ENCODE measurements at places on chromosomes 16 and 17.

DNA sequence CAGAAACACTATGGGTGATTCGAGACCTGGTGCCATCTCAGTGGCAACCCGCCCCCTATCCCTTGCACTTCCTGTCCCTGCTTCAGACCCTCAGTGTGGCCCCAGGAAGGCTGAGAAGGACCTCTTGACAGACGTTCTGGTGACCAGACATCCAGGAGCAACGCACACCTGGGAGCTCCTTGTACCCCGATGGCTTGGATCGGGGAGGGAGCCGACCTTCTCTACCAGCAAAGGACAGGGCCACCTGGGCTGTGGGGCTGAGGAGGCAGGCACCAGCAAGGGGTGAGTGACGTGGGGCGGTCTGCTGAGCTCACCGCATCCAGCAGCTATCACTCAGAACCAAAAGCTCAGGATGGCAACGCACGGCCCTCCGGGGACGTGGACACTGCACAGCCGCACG, 27.2 kb downstream of the UNKL start:
- no peak for DNase-seq

DNA sequence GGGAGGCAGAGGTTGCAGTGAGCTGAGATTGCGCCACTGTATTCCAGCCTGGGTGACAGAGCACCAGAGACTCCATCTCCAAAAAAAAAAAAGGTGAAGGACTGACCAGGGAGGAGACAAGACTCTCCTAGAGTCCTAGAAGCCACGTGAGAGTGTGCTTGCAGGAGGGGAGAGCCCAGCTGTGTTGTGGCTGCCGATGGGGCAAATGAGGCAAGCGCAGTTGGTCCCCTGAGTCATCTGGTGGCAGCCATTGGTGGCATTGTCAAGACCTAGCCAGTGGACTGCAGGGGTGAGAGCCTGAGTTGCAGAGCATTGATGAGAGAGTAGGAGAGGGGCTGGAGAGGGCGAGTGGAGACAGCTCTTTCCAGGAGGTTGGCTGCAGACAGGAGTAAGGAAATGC, 278.0 kb downstream of the SNX29 start:
- DNase-seq, result no peak

DNA sequence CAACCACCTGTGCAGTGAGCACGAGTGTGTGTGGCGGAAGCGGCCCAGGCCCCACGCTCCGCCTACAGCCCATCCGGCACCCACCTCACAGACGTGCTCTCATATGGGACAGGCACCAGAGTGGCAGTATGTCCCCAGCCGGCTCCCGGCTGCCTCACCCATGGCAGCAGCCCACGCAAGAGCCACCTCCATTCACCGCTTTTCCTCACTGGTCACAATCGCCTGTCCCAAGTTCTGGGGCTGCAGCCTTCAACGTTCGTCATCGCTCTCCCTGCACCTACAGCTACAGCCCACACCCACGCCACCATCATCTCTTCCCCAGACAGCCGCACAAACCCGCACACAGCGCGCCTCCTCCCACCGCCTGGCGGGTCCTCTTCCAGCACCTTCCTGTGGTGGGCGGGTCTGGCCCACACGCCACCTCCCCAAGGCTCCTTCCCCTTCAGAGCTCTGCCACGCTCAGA, 17.5 kb upstream of the TRAP1 start:
- no peak for DNase-seq

GRCh38 chr17:38606646-38607611, 1.2 kb upstream of the SRCIN1 start:
- DNase-seq, result no peak

- DNase-seq, result no peak
Measured at GRCh38 chr17:9646546-9646885, 1.2 kb downstream of the USP43 start.

DNA sequence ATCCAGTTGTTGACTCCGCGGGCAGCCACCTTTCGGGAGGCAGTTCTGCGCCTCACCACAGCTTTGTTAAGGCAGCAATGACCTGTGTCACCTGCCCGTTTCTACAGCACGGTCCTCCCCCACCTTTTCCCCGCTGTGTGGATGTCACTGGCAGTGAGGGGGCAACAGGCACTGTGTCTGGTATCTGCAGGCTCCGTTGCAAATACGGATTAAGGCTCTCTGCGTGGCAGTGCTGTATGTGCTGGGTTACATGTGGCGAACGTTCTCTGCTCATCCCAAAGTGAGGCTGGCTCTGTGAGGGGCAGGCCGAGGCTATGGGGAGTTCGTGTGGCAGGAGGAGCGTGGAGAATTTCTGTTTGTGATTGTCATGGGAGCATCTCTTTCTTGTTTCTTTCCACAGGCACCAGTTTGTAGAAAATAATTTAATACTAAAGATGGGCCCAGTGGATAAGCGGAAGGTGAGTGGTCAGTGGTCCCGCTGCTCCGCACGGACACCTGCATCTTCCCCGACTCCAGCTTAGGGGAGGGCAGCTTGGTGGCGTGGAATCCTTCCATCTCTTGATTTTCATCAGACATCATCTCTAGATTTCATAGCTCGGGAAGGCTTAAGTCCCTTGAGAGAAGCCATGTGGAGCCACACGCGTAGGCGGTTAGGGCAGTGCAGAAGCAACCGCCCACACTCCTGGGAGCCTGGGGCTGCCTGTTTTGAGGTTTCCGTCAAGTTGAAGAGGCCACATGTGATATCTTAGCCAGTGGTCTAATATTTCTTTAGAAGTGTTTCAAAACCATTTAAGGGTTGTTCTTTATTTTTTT, 57.8 kb downstream of the PDPK1 start:
- no peak for DNase-seq

- DNase-seq, result no peak
Measured at GRCh38 chr17:80477647-80478478, 1.5 kb upstream of the NPTX1 start.

GRCh38 chr17:35428229-35428628, 4.1 kb downstream of the SLFN12 start:
- DNase-seq, result no peak

DNA sequence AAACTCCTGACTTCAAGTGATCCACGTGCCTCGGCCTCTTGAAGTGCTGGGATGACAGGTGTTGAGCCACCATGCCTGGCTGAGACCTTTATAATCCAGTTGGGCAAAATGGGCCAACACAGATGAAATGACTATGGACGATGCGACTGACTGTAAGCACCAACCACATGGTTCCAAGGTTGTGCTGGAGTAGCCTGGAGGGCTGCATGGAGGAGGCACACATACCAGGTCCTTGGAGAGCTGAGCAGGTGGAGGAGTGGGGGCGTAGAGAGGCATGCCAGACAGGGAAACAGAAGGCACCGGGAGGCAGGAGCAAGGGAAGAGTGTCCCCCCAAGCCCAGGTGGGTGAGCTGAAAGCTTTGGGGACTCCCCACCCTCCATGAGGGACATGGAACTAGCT, 85.2 kb downstream of the ABR start:
- DNase-seq, result no peak

DNA sequence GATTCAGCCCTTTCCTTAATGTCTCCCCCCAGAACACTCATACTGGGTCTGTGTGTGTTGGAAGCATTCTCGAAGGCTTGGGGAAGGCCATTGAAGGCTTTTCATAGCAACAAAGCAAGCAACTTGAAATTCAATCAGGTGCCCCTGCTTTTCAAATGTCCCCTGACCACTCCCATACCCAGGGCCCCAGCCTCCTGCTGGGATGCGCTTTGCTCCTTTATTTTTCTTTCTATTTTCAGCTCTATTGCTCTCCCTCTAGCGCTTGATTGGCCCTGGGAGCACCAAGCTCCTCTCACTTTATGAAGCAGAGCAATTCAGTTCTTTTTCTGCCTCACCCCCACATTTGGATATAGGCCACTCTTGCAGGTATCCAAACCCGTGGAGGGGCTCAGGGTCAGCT, 92.0 kb downstream of the WSCD1 start:
- no peak for DNase-seq

- no peak for DNase-seq
Measured at GRCh38 chr17:50367401-50367800, 5.6 kb downstream of the MRPL27 start.

DNA sequence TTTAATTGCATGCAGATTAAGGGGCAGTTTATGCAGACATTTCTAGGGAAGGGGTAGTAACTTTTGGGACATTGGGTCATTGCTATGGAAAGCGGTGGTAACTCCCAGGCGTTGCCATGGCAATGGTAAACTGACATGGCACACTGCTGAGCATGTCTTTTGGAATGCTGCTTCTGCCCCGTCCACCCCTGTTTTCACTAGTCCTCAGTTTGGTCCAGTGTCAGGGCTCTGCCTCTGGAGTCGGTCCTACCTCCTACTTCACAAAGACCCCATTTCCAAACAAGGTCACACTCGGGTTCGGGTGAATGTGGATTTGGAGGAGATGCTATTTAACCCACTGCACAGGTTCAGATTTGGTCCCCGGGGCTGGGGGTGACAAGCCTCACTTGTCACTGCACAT, 2.9 kb downstream of the IL34 start:
- no peak for DNase-seq

DNA sequence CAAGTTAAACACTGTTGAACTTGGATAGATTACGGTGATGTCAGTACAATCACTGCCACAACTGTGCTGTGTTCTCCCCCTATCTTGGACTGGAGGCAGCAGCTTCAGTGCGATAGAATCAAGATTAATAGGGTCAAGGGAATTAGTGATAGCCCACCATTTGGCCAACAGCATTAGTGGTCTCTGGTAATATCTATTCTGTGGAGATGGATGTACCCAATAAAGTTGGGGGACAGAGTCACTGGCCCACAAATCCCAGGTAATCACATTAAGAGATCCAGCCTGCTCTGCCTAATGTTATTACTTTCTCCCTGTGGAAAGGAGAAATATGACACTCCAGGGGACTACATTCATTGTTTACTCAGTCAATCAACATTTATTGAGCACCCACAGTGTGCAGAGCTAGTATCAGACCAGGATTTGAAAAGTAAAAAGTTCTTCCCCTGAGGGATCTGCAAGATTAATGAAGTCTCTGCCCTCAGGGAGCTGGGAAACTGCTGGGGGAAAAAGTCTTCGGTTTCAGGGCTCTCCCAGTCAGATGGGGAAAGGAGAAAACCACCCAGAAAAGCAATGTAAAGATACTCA, 23.6 kb upstream of the ATP5MC1 start:
- no peak for DNase-seq

DNA sequence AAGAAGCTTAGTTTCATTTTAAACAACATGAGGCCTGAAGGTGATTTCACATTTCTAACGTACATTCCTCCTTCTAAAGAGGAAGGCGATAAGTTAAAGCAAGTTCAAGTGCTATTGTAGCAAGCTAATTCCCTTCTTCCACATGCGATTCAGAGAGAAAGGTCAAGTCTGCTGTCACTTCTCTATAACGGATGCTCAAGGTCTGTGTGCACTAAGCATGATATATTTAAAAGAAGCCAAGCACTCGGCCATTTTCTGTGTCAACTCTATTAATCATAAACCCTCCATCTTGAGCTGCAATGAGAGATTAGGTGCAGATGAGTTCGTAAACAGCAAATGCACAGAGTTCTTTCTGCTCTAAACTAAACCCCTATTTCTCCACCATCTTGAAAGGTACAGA, 568.8 kb upstream of the ZFHX3 start:
- no peak for DNase-seq

DNA sequence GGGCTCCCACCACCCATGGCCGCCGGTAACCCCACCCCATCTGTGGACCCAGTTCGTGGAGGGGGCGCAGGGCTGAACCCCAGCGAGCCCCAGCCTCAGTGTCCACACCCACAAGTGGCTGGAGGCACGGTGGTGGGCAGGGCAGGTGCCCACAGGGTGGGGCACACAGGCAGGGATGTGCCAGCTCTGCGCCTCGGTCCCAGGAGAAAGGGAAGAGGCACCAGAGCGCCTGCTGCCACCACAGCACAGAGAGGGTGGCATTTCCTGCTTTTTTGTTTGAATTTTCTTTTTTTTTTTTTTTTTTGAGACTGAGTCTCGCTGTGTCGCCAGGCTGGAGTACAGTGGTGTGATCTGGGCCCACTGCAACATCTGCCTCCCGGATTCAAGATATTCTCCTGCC, 19.0 kb downstream of the ZFPM1 start:
- DNase-seq, result no peak

DNA sequence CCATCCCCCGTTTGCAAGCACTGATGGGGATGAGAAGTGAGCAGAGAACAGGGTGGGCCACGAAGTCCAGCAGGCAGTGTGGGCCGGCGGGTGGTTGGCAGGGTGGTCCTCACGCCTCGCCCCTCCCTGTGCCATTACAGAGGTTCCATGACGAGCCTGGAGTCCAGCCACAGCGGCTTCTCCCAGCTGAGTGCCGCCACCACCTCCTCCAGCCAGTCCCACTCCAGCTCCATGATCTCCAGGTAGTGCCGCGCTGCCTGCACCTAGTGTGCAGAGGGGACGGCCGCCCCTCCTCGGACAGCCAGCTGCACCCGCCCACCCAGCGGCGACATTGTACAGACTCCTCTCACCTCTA, 73.0 kb downstream of the SEC14L1 start:
- DNase-seq, result no peak

GRCh38 chr17:46118964-46119363, 74.3 kb downstream of the KANSL1 start:
- DNase-seq, result no peak

DNA sequence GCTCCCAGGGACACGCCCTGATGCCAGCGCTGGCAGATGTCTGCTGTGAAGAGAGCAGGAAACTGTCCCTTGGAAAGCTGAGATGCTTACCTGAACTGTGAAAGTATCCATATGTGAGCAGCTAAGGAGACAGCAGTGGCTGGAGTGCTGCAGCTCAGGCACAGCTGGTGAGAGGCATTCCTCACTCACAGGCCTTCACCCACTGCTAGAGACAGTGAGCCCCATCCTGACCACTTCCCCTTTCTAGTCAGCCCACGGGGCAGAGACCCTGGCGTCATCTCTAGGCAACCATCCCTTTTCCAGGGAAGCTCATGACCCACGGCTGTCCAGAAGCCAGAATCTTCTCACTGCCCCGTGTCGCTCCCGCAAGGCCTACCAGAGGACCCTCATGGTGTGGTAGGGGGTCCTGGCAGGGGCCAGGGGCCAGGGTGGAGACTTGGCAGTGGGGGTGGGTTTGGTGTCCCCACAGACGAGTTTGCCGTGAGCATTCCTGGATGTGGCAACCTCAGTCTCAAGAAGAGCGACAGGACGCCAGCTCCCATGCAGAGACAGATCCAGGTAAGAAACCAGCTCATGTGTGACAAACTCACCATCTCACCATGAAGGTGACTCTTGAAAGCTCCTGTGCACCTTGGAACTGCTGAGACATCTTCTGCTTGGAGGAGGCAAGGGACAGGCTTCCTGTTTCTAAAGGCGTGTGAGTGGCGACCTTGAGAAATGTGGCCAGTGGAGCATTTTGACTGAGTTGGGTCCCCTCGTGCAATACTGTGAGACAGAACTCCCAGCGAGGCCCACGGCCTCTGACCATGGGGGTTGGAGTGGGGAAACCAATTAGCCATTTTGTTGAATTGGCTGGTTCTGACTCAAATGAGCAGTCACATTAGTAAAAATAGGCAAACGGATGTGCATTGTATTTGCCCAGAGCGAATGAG, at the start of gene SCIMP:
TSS of gene SCIMP (minus strand) at position 216 of the 932 bp plus-strand sequence. CDS start at position 111, 105 bp downstream.
- DNase-seq, result no peak

DNA sequence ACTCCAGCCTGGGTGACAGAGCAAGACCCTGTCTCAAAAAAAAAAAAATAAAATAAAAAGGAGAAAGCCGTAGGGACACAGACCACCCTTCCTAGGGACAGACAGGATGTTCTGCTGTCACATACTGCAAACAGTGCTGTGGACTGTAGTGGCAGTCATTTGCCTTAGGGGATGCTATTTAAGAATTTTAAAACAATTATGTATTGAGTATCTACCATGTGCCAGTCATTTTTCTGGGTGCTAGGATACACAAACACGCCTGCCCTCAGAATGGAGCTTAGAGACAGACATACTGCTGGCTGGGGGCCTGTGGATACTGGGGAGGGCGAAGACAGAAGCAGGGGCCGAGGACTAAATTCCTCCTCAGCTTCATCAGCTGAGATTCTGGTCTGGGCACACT, 45.5 kb downstream of the MRC2 start:
- no peak for DNase-seq

All from omental fat pad (tissue), 4 donors.